Esophagus squamous epithelium (tissue), 5 donors: ENCODE measurements at places on chromosomes 2 and 18.

DNA sequence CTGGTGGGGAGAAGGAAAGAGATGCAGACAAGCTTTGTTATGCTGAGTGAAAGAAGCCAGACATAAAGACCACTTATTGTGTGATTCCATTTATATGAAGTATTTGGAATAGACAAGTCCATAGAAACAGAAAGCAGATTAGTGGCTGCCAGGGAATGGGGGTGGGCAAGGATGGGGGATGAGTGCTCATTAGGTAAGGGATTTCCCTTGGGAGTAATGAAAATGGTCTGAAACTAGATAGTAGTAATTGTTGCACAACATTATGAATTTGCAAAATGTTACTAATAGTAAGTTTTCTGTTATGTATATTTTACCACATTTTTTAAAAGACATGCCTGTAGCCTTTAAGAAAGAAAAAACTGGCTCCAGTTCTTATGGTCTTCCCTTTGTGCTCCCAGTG, 154.9 kb downstream of the LNPK start:
- no peak for DNase-seq

GRCh38 chr2:120419073-120419472, 73.1 kb downstream of the INHBB start:
- DNase-seq, result no peak

DNA sequence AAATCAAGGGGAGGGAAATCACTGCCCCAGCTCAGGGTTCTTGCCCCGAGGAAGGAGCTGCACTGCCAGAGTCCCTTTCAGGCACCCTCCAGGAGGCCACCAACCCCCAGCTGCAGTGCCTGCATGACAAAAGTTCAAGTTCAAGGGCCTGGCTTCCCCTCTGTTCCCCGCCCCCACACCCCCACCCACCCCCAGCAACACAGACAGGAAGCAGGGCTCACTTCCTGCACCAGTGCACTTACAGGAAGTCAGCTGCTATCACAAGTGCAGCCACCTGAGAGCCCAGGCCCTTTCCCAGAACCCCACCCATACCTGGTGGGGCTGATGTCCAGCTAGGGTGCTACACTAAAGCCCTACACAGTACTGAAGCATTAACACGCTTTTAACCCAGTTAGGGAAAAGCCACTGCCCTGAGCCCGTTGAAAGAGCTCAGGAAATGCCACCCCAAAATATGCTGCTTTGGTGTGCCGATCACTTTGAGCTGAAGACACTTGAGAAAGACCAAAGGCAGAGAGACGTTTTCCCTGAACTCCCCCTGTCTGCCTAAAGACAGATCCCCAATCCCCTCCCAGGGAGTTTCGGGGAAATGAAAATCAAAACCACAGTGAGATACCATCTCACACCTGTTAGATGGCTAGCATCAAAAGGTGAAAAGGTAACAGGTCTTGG, 109.9 kb upstream of the CAB39 start:
- peak; percentile 12 for DNase-seq

DNA sequence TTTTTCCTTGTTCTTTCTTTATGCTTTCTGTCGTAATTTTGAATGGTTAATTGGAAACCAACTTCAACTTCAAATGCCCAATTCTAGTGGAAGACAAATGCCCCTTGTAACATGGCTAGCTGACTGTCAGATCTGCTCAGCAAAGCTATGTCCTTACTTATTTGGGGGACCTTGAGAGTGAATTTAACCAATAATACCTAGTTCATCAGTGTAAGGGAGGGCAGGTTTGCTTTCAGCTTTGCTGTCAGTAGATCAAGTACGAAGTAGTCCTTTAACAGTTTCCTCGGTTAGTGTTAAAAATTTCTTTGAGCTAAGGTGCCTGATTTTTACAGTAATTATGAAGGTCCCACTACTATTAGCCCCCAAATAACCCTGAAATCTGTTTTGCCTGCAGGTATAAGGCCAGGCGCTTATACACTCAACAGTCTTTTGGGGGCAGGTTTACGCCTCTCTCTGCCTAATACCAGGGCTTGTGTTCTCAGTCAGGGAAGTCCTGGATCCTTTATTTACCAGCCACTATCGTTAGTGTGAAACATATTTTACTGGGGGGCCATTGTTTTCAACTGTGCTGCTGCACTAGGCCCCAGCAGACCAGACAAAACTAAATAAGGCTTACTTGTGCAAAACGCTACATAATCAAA, 165.1 kb upstream of the KCNJ3 start:
- no peak for DNase-seq

- no peak for DNase-seq
Observed at GRCh38 chr18:31632356-31632755, 40.7 kb downstream of the TTR start.

- no peak for DNase-seq
Observed at GRCh38 chr2:13193075-13193474, 476.3 kb downstream of the TRIB2 start.

DNA sequence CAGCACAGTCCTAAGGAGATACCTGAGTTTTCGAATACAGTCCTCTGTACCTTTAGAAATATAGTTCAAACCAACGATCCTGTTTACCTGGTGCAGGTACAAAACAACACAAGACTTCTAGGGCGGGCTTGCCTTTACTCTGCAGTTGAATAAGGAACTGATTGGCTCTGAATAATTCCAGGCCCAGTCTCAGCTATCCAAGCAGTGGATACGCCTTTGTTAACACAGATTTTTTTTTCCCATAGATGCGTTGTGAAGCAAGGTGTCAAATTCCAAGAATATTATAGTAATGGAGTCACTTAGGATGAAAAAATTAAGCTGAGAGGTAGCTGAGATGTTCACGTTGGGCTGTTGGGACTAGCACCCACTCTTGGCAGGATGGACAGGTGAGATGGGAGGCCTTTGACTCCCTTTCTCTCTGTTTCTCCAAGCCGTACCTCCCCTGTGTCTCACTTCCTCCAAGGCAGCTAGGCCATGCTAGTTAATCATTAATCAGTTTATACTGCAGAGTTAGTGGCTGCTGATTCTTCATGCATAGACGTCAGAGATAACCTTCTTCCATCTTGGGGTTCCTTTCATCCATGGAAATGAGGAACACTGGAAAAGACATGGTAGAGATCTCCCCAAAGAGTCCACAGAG, 380.8 kb upstream of the ACVR2A start:
- DNase-seq, result no peak

- DNase-seq, result no peak
Observed at GRCh38 chr2:20579866-20580265, 71.0 kb downstream of the HS1BP3 start.

DNA sequence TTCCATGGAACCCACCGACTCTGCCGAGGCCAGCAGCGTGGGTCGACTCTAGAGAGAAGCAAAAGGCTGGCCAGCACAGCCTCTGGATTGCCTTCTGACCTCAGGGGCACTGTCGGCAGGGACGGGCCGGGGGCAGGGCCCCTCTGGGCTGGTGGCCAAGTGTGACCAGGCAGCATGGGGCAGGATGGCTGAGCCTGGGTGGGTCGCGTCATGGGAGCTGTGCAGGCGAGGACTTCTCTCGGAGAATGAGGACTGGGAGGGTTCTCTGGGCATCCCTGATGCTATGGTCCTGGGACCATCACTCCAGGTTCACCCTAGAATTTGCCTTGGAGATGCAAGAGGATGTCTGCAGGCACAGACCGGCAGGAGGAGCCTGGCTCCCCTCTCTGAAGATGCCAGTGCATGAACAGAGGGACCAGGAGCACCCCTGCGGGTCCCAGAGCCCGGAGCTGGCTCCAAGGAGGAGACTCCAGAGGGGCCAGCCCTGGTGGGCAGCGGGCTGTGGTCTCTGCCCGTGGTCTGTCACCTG, 289.2 kb downstream of the NDUFA10 start:
- DNase-seq, result no peak

- DNase-seq, result no peak
Observed at GRCh38 chr2:69269330-69269729, 117.7 kb downstream of the GFPT1 start.

DNA sequence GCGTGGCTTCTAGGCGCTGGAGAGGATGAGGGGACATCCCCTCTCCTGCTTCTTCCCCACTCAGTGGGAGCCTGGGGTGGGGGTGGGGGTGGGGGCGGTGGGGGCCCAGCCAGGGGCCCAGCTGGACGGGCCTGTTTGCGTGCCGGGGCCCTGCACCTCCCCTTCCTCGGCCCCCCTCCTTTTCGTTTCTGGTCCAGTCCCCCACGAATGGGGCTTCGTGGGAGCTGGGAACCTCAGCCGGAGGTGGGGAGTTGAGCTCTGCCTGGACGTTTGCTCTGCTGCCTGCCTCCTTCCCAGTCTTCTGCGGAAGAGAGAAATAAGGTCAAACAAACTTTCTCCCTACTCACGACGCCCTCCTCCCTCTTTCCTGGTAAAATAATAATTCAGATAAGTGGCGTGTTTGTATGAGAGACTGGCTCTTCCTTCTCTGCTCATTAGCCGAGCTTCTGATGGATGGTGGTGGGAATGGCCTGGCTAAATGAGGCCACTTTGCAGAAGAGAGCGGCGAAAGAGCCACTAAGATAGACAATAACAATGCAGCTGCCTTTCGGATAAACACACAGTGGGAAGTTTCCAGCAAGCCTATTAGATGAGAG, 782 bp downstream of the MTA3 start:
- no peak for DNase-seq

DNA sequence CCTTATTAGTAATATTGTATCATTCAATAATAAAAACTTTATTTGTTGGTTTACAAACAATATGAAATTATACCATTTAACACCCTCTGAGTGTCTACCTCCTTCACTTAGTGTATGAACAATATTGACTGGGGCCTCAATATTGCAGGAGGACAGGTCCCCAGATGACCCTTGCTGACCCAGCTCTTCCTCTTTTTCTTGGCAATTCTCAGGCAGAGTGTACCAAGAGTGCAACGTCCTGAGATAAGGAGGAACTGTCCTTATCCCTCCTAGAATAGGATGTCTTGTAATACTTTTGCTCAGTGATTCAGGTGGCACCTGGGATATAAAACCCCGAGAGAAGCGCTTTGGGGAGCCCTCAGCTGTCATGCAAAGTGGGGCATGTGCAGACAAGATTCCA, 76.8 kb downstream of the PLA2R1 start:
- no peak for DNase-seq

- no peak for DNase-seq
Observed at GRCh38 chr2:240881913-240882312, 13.3 kb downstream of the AGXT start.

GRCh38 chr2:120999377-121000097, 263.9 kb downstream of the GLI2 start:
- no peak for DNase-seq
